Dorsolateral prefrontal cortex (tissue), 122 donors: ENCODE measurements at places on chromosomes 7 and 10.

DNA sequence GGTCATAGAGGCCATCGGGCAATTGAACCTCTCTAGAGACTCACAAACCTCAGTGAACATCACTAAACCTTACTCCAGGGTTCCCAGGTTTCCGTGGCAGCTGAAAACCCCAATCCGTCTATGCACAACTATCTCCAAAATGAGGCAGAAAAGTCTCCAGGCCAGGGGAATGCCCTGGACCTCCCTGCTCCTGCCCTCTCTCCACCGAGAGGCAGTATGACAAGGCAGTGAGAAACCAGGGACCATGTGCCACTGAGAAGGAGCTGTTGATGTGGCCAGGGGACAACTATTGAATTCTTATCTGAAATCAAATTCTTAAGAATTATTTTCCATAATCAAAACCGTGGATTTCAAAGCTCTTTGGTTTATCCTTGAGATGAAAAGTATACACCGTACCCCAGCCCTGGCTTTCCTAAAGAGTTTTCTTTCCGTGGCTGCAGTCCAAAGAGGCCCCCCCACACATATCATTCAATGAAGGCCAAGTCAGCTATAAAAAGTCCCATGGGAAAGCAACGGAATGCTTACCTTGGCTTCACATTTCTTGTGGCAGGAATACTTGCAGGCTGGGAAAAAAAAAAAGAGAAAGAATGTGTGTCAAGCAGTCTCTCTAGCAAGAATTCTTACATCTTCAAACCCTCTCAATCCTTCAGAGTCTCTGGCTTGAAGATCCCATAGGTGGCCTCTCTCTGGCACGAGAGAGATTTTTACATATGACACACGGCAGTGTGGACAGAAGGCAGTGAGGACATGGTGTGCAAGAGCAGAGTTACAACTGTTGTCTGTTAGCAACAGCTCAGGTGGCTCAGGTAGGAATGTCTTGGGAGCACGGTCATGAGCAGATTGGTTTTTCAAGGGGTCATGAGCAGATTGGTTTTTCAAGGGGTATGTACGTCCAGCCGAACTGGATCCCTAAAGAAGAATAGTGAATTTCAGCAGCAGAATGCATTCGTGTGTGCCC is 75.2 kb downstream of the TNS3 start:
- no peak for DNase-seq

DNA sequence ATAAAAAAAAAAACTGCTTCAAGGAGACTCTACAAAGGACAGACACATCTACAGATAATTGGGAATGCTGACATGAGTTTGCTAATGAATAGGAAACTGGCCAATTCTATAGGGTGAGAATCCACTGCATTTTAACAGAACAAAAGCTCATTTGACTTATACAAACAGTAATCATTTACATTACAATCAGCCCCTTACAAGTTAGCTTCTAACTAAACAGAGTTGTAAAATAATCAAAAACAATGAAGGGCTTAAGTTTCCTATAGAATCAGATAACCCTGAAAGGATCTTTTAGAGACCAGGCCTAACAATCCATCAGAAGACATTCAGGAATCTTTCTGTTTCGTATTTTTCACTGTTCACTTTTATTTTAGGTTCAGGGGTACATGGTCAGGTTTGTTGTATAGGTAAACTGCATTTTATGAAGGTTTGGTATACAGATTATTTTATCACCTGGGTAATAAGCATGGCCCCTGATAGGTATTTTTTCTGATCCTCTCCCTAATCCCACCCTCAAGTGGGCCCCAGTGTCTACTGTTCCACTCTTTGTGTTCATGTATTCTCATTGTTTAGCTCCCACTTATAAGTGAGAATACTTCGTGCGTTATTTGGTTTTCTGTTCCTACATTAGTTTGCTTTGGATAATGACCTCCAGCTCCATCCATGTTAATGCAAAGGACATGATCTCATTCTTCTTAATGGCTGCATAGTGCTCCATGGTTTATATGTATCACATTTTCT is 131.3 kb upstream of the NOBOX start:
- DNase-seq: no peak

DNA sequence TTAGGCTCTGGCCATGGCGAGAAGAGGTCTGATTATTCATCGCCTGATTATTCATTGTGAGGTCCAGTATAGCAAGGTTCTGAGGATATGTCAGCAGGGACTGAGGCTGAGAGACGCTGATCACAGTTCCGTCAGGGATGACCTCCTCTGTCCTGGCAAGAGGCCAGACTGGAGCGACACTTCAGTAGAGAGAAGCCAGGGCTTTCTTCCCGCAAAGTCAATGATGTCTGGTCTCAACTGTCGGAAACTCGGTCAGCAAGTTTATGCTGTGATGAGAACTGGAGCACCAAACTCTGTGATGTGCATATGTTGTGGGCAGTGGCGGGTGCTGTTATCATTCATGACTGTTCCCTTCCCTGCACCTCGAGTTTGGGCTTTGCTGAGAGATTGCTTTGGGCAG is 29.0 kb upstream of the GNA12 start:
- no peak for DNase-seq

DNA sequence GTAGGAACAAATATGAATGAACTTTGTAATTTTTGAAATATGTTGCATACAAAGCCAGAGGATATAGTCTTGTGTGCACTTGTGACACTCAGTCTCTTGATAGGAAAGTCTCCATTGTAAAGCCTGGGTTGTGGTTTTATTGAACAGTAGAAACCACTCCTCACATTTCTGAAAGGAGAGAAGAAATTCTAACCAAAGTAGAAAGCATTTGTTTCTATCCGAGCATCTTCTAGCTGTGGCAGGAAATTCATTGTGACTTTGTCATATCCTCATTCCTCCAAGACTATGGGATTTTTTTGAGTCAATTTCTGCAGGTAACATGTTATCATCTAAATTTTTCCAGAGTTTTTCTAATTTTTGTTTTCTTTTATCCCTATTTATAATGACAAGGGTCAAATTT is 55.5 kb upstream of the NCF1 start:
- DNase-seq: no peak

DNA sequence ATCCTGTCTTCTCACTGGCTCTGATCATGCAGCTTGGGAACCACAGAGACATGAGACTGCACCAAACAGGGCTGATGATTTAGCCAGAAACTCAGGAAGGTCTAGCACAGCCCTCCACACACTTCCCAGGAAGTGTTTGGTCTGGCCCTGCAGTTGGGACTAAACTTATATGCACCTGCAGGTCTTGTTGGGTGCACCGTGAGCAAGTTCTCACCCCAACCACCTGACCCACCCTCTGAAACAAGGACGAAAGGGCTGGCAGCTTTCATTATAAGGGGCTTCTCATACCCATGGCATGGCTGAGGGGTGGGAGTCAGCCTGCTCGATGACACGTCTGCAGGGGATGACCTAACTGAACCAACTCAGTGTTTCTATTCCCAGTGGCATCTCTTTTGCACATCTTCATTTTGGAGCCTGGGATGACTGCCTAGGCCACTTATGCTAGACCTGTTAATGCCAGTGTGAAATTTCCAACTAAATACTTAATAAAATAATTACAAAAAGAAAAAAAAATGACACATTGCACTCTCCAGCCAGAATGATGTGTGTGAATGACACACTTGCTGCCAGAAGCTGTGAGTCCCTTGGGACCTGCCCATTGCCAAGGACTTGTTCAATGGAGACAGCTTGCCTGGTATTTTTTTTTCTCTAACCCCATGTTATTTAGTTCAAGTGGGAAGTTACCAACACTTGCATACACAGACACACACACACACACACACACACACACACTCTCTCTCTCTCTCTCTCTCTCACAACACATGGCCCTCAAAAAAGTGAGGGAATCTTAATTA is 102.6 kb downstream of the NEURL1 start:
- DNase-seq: no peak

DNA sequence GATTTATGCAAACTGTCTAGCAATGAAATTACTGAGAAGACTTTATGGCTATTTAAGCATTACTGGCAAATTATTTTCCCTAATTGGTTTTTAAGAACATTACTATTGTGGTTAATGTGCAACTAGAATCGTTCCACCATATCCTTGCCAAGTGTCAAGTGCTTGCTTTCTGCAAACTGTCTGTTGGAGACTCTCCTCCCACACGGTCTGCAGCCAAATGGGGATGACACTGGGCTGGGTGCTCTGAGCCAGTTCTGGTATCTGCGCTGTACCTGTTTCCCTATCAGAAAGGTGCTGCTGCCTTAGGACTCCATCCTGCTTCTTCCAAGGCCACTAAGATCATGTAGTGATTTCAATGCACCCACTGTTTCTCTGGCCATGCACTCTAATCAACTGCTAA is 110.4 kb downstream of the RAMP3 start:
- DNase-seq: no peak

- DNase-seq: no peak
Observed at GRCh38 chr10:101244321-101245050, 15.2 kb upstream of the LBX1 start.

- DNase-seq: no peak
Observed at GRCh38 chr10:104689105-104689504, 48.0 kb downstream of the SORCS3 start.

GRCh38 chr7:139109983-139110411 is 477 bp upstream of the ZC3HAV1 start:
- no peak for DNase-seq

GRCh38 chr10:51340845-51341610 is 266.7 kb downstream of the PRKG1 start:
- no peak for DNase-seq

DNA sequence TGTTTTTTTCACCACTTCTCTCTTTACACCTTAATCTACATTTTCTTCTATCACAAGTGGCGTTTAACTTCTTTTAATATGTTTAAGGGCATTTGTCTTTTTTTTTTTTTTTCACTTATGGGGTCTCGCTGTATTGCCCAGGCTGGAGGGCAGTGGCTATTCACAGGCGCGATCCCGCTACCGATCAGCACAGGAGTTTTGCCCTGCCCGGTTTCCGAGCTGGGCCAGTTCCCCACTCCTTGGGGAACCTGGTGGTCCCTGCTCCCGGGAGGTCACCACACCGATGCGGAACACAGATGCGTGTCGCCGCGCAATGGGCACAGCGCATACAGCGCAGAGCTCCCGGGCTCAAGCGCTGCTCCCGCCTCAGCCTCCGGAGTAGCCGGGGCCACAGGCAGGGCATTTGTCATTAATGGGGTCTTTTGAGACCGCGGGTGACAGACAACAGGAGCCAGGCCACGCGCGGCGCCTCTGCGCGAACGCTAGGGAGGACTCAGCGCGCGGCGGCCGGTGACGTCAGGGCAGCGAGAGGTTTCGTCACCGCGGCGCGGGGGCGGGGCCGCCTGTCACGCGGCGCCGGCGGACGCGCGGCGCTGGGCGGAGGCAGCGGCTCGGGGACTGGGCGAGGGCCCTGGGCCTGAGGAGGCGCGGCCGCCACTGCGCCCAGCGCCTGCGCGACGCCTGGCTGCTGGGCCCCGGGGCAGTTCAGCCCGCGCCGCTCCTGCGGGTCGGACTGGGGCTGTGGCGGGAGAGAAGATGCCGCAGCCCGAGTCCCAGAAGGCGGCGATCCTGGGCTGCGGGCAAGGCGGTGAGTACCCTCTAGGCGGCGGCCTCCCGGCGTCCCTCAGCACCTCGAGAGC is at the start of gene GALNT11:
Gene GALNT11, plus strand, starts transcription at position 598 of the 860 bp plus-strand sequence. CDS start 68,554 bp downstream, outside the sequence.
- DNase-seq: peak; percentile 89

DNA sequence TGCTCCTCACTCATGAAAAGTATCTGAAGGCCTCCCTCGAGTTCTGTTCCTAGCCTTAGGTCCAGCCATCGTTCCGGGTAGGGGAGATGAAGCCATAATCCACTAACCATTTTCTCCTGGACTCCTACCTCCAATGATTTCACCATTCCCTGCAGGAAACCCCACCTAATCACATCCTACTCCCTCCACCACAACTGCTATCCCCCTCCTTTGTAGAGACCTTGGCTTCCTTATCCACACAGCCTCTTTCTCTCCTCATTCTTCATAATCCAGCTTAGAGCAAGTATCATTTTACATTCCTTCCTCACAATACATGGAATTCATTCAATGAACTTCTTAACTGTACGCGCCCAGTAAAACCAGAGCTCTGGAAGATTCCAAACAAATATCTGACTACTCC is 18.7 kb downstream of the HNRNPF start:
- no peak for DNase-seq

- DNase-seq: no peak
Observed at GRCh38 chr10:132443983-132444876, 47.2 kb downstream of the PWWP2B start.

DNA sequence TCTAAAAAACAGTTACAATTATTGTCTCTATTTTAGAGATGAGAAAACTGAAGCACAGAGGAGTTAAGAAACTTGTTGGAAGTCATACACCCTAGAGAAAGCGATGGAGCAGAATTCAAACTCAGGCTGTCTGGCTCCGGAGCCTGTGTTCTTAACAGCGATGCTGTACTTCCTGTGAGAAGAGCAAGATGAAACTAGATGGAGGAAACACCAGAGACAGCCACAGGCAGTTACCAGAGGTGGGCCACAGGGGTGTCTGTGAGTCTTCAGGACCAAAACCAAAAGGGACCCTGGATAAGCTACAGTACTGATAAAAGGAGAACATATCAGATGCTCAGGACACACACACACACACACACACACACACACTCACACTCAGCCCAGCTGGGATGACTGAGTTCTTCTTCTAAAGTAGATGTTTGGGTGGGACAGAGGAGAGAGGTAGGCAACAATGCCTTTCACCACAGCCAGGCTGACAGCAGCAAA is 289.2 kb downstream of the FZD1 start:
- DNase-seq: no peak

GRCh38 chr7:154896076-154896475 is 106.8 kb downstream of the PAXIP1 start:
- DNase-seq: no peak

DNA sequence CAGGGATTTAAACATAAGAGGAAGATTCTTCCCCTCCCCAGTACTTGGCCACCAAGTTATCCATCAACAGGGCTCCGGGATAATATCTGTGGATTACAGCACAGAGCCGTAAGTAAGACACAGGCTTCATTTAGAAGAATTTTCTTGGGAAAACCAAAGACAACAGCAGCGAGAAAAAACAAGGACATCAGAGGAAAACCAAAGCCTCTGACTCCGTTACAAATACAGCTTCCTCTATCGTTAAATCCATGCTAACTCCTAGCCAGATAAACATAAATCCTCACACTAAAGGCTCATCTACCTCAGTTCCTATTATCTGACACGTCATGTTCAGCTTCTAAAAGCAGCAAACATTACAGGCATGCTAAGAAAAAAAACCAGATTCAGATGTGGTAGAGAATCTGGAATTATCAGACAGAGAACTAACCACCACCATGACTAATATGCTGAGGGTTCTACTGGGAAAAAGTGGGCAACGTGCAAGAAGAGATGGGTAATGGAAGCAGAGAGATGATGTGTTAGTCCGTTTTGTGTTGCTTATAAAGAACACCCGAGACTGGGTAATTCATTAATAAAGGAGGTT is 48.4 kb downstream of the BRI3 start:
- DNase-seq: no peak
